DMS 273 treated with DMSO at 0.1 percent for 48 hours (cell line): ENCODE measurements at places on chromosomes 5 and 9.

- no peak for DNase-seq
Measured at GRCh38 chr9:99169086-99169485, 52.7 kb downstream of the ALG2 start.

- no peak for DNase-seq
Measured at GRCh38 chr5:160298189-160298588, 14.2 kb downstream of the CCNJL start.

GRCh38 chr5:83848941-83849340 is 128.3 kb upstream of the HAPLN1 start:
- no peak for DNase-seq

- no peak for DNase-seq
Measured at GRCh38 chr5:113562828-113563400, 49.4 kb downstream of the YTHDC2 start.
